Central memory CD4-positive, alpha-beta T cell (primary cell): ENCODE measurements at places on chromosomes 1 and 21.

GRCh38 chr1:11991969-11992676, 11.9 kb downstream of the MFN2 start:
- DNase-seq, result no peak

DNA sequence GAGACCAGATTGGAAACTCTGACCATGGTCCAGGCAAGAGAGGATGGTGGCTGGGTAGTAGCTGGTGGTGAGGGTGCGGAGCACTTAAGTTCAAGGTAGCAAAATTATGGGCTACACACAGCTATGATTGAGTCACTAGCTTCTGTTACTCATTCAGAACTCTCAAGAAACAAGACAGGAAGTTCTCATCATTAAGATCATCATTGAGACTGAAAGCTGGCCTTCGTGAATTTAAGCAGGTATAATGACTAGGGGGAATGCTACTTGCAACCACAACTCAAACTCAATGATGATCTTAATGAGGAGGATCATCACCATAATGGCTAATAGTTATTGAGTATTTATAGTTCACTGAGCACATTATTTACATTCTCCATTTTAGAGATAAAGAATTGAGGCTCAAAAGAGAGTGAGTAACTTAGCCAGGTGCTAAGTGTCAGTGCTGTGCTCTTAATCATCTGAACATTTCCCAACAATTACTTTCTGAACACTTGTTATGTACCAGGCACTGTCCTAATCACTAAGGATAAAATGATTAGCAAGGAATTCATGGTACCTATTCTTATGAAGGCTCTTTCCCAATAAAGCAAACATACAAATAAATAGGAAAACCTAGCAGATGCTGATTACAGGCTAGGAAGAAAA, 286.3 kb upstream of the C1orf105 start:
- DNase-seq, result no peak

- DNase-seq, result no peak
Measured at GRCh38 chr1:170376801-170377385, 155.1 kb upstream of the GORAB start.

DNA sequence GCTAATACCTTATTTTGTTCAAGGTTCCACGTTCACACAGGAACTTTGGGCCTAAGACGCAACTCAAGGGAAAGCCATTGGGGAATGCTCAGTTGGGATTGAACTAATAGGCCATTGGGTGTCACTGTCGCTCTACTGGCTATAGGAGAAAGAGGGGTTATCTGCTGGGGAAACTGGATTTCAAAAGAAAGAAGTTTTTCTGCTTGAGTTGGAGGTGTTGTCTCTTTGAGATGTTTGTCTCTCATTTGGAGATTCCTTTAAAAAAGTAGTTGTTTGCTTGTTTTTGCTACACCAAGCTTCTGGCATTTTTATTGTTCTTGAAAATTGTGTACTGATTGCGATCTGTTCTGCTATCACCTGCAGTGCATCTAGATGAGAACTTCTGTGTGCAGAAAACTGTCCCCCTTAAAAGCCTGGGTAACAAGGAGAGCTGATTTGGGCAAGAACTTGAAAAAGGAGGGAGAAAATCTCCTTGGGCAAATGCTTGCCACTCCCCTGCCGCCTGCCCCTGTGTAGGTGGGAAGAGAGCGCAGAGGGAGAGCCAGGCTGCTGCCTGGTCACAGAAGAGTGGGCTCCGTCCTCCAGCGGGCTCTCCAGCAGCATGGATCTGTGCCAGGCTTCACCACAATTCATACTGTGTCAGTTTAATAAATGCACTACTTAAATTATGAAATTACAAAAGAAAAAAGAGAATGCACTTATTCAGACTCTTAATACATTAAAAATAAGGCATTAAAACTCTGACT, 39.9 kb downstream of the PEX14 start:
- no peak for DNase-seq

DNA sequence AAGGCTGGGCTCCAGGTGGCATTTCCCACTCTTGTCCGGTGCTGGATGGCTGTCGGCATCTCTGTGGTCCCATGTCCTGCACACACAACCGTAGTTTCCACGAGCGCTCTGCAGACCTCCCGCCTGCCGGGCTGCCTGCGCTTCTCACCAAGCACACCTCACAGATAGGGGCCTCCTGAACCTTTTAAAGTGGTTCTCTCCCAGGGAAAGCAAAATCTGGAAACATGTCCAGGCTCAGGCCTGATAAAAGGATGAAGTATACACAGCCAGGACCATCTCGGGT, 46.2 kb downstream of the CAPN9 start:
- no peak for DNase-seq

DNA sequence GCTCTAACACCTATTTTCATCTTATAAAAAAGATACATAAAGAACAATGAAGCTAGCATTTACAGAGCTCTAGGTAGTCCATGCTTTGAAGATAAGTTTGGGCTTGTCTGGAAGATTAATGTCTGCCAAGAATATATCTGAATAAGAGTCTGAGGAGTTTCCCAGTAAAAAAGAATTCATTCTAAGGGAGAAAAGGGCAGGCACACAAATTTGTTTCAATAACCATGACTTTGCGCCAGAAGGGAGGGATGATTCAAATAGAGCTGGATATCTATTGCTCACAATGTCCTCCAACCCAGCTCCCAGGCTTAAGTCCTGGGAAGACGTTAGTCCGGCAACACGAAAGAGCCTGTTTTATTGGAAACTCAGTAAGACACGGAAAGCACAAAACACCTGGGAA, 9.7 kb upstream of the TTLL7 start:
- DNase-seq, result no peak

DNA sequence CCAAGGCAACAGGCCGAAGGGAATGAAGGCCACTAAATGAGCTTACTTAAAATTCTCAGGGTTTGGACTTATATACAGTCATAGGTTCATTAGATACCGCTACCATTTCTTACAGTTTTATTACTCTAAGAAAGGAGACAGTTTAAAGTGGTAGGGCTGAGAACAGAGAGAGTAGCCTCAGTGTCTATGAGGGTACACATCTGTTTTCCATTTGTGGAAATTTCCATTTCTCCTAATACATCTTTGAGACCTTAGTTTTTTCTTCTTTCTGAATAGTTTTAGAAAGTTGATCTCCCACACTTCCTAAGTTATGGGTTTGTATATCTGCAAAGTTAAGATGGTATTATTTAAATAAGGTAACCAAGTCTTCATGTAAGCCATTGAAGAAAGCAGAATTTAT, 1279.1 kb downstream of the NCAM2 start:
- no peak for DNase-seq

DNA sequence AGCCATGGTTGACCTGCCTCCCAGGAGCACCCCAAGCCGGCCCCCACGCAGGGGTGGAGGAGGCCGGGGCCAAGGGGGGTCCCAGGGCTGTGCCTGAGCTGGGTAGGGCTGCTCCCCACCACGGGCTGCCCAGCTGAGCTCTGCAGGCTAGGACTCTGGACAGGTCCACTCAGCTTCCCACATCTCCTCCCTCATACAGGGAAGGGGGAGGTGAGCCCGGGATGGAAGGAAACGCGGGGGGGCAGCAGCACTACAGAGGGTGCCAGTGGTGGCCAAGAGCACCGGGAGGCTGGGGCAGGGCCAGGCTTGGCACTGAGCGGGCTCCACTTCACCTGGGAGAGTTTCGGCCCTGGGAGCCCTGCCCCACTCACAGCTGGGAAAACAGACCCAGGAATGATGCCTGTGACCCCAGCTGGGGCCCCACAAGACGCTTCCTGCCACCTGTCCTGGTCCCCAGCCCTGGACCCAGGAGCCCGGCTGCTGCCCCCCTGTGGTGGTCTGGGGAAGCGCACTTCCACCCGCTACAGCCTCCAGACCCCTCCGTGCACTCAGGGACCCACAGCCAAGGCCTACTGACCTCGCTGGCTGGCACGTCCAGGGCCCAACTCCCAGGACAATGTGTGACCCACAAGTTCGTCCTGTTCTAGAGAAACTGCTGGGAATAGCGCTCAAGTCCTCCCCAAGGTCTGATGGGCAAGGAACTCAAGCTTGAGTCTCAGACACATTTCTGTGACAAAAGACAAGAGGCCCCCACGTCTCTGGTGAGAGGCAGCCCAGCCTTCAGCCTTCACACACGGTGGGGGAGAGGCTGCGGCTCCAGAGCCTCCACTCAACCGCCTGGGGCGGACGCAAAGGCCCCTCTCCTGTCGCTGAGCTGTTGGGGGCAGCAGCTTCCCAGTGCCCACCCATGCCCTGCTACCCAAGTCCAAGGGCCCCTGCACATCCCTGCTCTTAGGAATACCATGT, 3.0 kb downstream of the AURKAIP1 start:
- DNase-seq, result peak; percentile 71

GRCh38 chr1:12296623-12297022, 66.8 kb downstream of the VPS13D start:
- no peak for DNase-seq

DNA sequence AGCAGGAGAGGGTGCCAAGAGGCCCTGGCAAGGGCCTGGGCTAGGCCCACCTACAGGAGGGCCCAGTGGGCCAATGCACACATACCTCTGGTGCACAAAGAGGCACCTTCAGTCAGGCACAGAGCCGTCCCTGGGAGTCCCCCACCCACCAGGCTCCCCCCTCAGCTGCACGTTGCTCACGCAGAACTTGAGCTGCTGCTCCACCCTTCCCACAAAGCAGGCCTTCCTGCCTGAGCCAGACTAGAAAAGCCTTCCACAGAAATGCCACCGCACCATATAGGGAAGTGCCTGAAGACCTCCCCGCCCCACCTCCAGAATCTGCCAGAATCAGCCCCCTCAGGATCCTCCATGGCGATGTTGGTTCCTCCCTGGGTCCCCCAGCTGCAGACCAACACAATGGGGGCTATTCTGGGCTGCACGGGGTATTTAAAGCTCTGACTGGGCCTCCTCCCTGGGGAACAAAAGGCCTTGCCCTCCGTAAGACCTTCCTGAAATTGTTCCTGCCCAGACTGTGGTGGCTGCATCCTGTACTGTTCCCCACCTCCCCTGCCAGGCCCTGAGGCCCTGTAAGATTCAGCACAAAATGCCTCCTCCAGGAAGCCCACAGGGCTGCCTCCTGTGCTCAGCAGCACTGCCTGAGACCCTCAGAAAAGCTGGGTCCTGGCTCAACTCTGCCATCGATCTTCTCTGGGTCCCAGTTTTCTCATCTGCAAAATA, 27.2 kb downstream of the HSPG2 start:
- no peak for DNase-seq

GRCh38 chr1:20705203-20705755, 12.5 kb downstream of the KIF17 start:
- no peak for DNase-seq

- DNase-seq, result no peak
Measured at GRCh38 chr21:22890656-22891055, 1892.4 kb downstream of the NCAM2 start.

GRCh38 chr1:218815076-218815475, 358.6 kb upstream of the LYPLAL1 start:
- no peak for DNase-seq

DNA sequence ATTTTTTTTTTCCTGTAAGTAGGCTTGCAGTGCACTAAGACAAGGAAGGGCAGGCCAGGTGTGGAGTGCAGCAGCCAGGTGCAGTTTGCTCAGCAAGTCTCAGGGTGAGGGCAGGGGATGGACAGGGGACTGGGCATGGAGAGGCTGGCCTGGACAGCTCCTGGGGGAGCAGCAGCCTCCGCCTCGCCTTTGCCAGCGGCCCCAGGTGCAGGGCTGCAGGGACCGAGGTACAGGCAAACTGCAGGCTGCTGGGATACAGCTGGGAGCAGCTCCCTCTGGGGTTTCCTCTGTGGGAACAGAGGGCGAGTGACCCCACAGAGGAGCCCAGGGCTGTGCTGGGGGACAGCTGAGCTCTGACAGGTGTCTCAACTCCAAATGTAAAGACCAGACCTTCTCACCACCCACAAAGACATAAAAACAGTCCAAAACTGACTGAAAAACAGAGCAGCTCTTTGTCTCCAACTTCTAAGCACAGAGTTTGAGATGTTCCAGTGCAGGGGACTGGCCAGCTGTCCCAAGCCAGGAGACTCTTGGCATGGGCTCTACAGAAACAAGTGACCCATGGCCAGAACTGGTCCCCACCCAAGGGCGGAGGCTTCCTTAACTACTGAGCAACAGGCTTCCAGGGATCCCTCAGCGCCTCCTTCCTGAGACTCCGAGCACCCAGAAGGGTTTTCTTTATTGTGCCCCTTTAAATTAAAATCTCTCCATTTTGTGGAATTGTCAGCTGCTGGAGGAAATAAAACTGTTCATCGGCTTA, 27.7 kb upstream of the AJAP1 start:
- DNase-seq, result no peak

GRCh38 chr1:94384485-94385265, 33.5 kb upstream of the ABCD3 start:
- peak; percentile 2 for DNase-seq

- no peak for DNase-seq
Measured at GRCh38 chr21:23452384-23453083, 2154.7 kb downstream of the MRPL39 start.

- no peak for DNase-seq
Measured at GRCh38 chr1:171231326-171231725, 17.0 kb upstream of the FMO1 start.
